HFFc6 (cell line): ENCODE measurements at places on chromosomes 12 and 14. TPM values are rescaled to one million over a fixed set of nuclear protein-coding genes. Genes with fewer than 3 reads are reported as not detected.

DNA sequence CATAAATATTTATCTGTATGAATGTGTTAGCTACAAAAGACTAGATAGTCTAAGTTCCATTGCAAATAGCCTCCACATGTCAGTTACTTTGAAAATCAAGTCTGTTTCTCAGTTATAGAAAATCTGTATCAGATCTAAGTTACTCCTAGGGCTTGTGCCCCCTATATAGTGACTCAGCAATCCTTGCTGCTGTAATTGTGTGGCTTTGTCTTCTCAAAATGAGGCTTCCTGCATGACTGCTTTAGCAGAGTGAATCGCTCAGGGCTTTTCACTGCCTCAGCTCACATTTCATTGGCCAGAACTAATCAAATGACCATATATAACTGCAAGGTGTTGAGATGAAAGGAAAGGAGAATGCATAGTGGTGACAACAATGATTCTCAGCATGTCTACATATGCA, 552.2 kb upstream of the STXBP6 start:
- no peaks in the 10 kb centered on the region for H3K27me3 ChIP-seq
- H3K27ac ChIP-seq = no peak overlapping the region
- no peaks in the 10 kb centered on the region for H3K36me3 ChIP-seq
- DNase-seq = no peak

GRCh38 chr14:67674480-67675218, at the start of gene VTI1B:
VTI1B (minus strand) TSS chr14:67674632; CDS start chr14:67674489, 143 bp downstream.
- peak; percentile 51 for DNase-seq
- peak within 1 kb of the TSS; percentile 90 for H3K27ac ChIP-seq
- H3K27me3 ChIP-seq = no peaks in the 10 kb centered on the region

- peaks cover 12% of the 10 kb centered on the region for H3K4me1 ChIP-seq
- peak overlapping the region; percentile 74 for H3K27ac ChIP-seq
- peaks cover 13% of the 10 kb centered on the region for H3K27me3 ChIP-seq
- H3K36me3 ChIP-seq = peaks cover 84% of the 10 kb centered on the region
- H3K4me3 ChIP-seq = no peak overlapping the region
- no peak for DNase-seq
These were observed 256.3 kb upstream of the RGS6 start for GRCh38 chr14:71675900-71676287.

GRCh38 chr12:3199551-3200031, 122.4 kb downstream of the TSPAN9 start:
- peaks cover 19% of the 10 kb centered on the region for H3K27me3 ChIP-seq
- no peaks in the 10 kb centered on the region for H3K36me3 ChIP-seq
- DNase-seq = no peak
- no peak overlapping the region for H3K27ac ChIP-seq
- H3K4me3 ChIP-seq = peak overlapping the region; percentile 89
- H3K4me1 ChIP-seq = peaks cover 11% of the 10 kb centered on the region

DNA sequence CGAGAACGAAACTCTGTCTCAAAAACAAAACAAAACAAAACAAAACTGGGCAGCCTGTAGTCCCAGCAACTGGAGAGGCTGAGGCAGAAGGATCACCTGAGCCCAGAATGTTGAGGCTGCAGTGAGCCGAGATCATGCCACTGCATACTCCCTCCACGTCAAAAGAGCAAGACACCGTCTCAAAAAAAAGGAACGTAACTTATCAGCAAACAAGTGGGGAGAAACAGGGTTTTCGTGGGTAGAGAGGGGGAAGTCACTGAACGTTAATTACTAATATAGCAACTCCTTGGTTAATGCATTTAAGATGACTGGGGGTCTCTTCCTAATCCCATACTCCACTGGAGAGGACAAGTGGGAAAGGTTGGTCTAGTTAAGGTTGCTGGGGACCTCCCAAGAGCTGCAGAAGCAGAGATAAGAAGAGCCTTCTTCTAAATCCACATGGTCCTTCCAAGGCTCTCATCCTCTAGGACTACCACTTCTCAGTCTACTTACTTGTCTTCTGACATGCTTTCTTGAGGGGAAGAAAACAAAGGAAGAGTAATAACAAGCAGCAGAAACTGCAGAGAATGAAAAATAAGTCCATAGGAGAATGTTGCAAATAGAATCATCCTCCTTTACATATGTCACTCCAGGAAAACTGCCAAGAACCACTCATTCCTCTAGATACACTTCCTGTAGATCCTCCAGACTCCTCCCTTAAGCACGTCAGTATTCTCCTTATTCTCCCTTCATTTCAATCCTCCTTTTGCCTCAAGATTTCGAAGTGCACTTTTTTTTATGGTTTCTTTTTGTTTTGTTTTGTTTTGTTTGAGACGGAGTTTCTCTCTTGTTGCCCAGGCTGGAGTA, 5.8 kb downstream of the NUMB start:
- H3K36me3 ChIP-seq = no peaks in the 10 kb centered on the region
- H3K27me3 ChIP-seq = no peaks in the 10 kb centered on the region
- H3K4me1 ChIP-seq = peaks cover 40% of the 10 kb centered on the region
- peak overlapping the region; percentile 59 for H3K4me3 ChIP-seq
- H3K27ac ChIP-seq = peak overlapping the region; percentile 32

- no peak overlapping the region for H3K4me3 ChIP-seq
- H3K4me1 ChIP-seq = no peaks in the 10 kb centered on the region
- H3K36me3 ChIP-seq = 0 out of 2 replicates have a peak, but pooled peaks cover 4% of the 10 kb centered on the region
- no peaks in the 10 kb centered on the region for H3K27me3 ChIP-seq
- H3K27ac ChIP-seq = no peak overlapping the region
These were observed 14.0 kb downstream of the OR11G2 start for GRCh38 chr14:20204721-20205120.

GRCh38 chr12:24534622-24535021, 414.3 kb downstream of the BCAT1 start:
- no peak overlapping the region for H3K27ac ChIP-seq
- H3K4me1 ChIP-seq = no peaks in the 10 kb centered on the region
- DNase-seq = no peak
- H3K27me3 ChIP-seq = no peaks in the 10 kb centered on the region
- no peak overlapping the region for H3K4me3 ChIP-seq

DNA sequence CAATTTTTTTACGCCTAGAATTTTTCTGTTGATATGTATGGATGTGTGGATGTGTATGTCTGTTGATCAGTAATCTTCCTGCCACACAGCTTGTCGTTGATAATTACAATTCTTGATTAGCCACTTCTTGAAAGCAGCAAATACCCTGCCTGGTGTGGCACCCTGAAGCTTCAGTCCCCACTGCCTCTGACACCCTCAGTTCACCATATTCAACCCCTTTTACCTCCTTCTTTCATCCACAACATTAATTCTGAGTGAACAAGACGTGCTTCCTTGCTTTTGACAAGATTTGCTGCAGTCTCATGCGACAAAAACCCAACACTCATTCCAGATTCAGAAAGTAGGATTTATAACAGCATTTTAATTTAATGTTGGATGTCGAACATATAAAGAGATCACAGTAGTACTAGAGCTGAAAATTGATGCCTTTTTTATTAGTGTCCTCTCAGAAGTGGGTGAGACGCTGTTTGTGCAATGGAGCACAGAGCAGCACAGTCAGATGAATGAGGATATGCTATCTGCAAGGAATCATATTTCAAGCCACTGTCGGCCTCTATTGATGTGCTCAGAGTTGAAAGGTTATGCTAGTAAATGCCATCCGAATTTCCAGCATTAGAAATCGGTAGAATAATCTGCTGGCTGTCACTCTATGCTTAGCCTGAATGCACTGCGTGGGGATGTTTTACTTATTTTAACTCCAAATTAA, 383.7 kb downstream of the EGLN3 start:
- no peaks in the 10 kb centered on the region for H3K36me3 ChIP-seq
- no peak for DNase-seq
- peaks cover 48% of the 10 kb centered on the region; the same call in 1 of the 2 replicates for H3K4me1 ChIP-seq
- no peak overlapping the region for H3K27ac ChIP-seq
- H3K27me3 ChIP-seq = no peaks in the 10 kb centered on the region

DNA sequence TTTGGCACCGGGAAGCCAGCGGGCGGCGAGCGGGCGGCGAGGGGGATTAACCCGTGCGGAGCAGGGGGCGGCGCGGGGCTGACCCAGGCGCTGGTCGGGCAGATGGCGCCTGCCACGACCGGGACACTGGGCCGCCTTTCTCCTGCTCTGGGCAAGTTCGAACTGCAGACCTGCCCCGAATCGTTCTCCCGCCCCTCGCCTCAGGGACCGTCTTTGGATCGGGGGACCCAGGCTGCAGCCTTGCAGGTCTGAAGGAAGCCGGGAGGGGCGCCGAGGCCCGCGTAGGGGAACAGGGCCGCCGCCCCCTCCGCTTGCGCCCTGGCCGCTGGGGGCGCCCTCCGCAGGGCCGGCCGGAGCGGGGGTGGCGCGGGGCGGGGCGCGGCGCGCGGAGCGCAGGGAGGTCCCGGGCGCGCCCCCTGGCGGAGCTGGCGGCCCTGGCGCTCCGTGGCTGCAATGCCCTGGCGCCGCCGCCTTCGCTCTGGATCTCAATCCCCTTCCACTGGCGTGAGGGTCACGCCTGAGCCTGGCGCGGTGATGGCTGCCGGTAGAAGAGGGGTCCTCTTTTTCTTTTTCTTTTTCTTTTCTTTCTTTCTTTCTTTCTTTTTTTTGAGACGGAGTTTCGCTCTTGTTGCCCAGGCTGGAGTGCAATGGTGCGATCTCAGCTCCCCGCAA, 449 bp upstream of the LTBP2 start:
- peak overlapping the region; percentile 66; the same call in 1 of the 2 replicates for H3K27ac ChIP-seq
- H3K36me3 ChIP-seq = peaks cover 5% of the 10 kb centered on the region; the same call in 1 of the 2 replicates
- H3K4me1 ChIP-seq = peaks cover 70% of the 10 kb centered on the region

- H3K27me3 ChIP-seq = no peaks in the 10 kb centered on the region; the same call in 1 of the 2 replicates
- no peak for DNase-seq
- no peak overlapping the region for H3K4me3 ChIP-seq
- no peaks in the 10 kb centered on the region for H3K36me3 ChIP-seq
- H3K27ac ChIP-seq = no peak overlapping the region
These were observed 194.8 kb downstream of the LRIG3 start for GRCh38 chr12:58725400-58726105.

DNA sequence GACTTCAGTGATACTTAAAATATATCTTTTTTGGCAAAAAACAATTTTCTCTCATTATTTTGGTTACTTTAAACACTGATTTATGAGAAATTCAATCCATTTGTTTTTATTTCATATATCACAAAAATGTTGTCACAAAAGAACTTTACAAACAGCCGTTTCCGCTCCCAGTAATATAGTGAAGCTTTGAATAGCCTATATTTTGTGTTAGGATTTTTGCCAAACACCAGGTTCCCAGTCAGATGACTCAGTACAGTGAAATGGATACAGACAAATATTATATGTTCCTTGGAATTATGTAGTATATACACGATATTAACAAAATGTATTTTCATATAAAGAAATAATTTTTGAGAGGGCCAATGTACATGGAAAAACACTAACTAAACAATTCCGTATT, 411.1 kb downstream of the CCER1 start:
- no peak overlapping the region for H3K27ac ChIP-seq
- no peaks in the 10 kb centered on the region for H3K36me3 ChIP-seq

GRCh38 chr12:124548854-124549378, 18.5 kb downstream of the NCOR2 start:
- DNase-seq = peak; percentile 46
- no peaks in the 10 kb centered on the region for H3K36me3 ChIP-seq
- peaks cover 46% of the 10 kb centered on the region for H3K4me1 ChIP-seq
- H3K27me3 ChIP-seq = peaks cover 1% of the 10 kb centered on the region
- H3K4me3 ChIP-seq = peak overlapping the region; percentile 29

DNA sequence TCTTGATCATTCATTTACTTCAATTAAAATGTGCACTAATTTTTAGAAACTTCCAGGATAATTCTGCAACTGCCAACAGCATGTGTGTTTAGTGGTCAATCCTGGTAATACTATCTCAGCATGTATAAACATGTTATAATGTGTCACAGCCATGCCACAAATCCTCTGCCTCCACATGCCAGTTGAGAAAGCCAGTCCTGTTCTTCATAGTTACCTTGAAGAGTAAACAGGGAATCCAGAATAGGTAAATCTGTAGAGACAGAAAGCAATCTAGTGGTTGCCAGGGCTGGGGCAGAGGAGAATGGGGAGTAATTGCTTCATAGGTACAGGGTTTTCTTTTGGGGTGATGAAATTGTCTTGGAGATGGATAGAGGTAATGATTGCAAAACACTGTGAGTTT, 85.9 kb downstream of the ARMH4 start:
- peaks cover 10% of the 10 kb centered on the region for H3K27me3 ChIP-seq
- no peaks in the 10 kb centered on the region for H3K36me3 ChIP-seq
- H3K27ac ChIP-seq = no peak overlapping the region
- no peaks in the 10 kb centered on the region for H3K4me1 ChIP-seq

GRCh38 chr12:3437986-3438385, 53.0 kb upstream of the PRMT8 start:
- H3K4me3 ChIP-seq = no peak overlapping the region
- no peak for DNase-seq
- H3K27me3 ChIP-seq = peaks cover 43% of the 10 kb centered on the region
- H3K36me3 ChIP-seq = no peaks in the 10 kb centered on the region

- H3K4me1 ChIP-seq = peaks cover 65% of the 10 kb centered on the region
- H3K27ac ChIP-seq = no peak overlapping the region
- DNase-seq = no peak
- H3K4me3 ChIP-seq = no peak overlapping the region
- peaks cover 26% of the 10 kb centered on the region for H3K36me3 ChIP-seq
These were observed 158.2 kb downstream of the SLC38A4 start for GRCh38 chr12:46667551-46667950.

GRCh38 chr12:11826574-11826973, 177.1 kb downstream of the ETV6 start:
- DNase-seq = no peak
- no peak overlapping the region; the same call in 1 of the 2 replicates for H3K27ac ChIP-seq
- H3K36me3 ChIP-seq = peaks cover 9% of the 10 kb centered on the region
- peaks cover 25% of the 10 kb centered on the region for H3K4me1 ChIP-seq
- H3K4me3 ChIP-seq = no peak overlapping the region
- 0 out of 2 replicates have a peak, but pooled peaks cover 1% of the 10 kb centered on the region for H3K27me3 ChIP-seq

DNA sequence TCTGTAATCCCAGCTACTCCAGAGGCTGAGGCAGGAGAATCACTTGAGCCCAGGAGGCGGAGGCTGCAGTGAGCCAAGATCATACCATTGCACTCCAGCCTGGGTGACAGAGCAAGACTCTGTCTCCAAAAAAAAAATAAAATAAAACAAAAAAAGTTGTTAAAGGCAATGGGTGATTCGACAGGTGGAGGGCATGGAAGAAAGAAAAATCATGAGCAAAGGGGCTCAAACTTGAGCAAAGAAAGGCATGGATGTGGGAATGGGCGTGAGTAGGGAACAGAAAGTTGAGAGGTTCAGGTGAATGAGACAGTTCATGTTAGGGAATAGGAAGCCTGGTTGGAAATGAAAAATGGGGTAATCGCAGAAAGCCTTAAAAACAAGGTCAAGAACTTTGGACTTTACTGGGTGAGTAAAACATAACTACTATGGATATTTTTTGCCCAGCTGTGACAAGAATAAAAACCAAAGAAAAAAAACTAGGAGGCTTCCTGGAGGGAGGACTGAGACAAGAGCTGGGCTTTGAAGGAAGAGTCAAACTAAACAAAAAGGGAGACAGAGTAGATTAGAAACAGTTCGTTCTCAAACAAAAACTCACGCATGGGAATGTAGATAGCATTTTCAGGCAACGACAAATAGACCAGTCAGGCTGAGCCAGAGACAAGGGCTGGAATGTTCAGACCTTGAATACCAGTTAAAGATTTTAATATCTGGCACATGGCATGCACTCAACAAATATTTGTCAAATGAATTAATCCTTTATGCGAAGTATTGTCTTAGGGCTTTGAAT, 18.8 kb downstream of the PYM1 start:
- H3K4me3 ChIP-seq = peak overlapping the region; percentile 55
- H3K36me3 ChIP-seq = peaks cover 12% of the 10 kb centered on the region
- H3K4me1 ChIP-seq = peaks cover 21% of the 10 kb centered on the region
- peak overlapping the region; percentile 79 for H3K27ac ChIP-seq
- DNase-seq = no peak

KCNK10 gene
- total RNA-seq = not detected in 3 replicates

BCL11B gene
- 0.08 TPM in 1 of 3 replicates, not detected in the others for total RNA-seq

PTPRR gene
- total RNA-seq = 0.40 and 1.0 TPM in 2 replicates

DNAJC22 gene
- 0.36 to 3.5 TPM (median 0.38 TPM) in 3 replicates for total RNA-seq

CBLN3 gene
- 4.2 to 4.8 TPM (median 4.2 TPM) in 3 replicates for total RNA-seq

SERPINA9 gene
- total RNA-seq = not detected in 3 replicates
